Brain pericyte (primary cell): ENCODE measurements at places on chromosomes 2 and 18.

- no peak for DNase-seq
These were observed at the start of gene TGFBRAP1 for GRCh38 chr2:105329561-105330495. Gene TGFBRAP1, minus strand, starts transcription at chr2:105329735. Its CDS starts 21,434 bp downstream, at chr2:105308301.

GRCh38 chr2:8514796-8515758 is 166.8 kb upstream of the ID2 start:
- no peak for DNase-seq

DNA sequence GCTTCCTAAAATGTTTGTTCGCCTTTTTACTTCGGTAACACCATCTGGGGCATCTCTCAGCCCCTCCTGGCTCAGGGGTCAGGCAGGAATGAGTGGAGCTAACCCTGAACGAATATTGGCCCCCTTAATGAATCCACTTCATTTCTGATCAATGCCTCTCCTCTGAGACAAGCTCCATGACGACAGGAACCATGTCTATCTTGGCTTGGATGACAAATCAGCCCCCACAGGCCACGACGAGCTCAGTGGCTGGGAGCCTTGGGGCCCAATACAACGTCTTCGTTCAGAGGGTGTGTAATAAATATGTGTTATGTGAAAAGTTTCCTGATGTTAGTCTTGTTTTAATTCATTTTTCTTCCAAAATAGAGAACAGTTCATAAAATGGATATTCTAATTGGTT is 133.0 kb downstream of the COL6A3 start:
- no peak for DNase-seq

DNA sequence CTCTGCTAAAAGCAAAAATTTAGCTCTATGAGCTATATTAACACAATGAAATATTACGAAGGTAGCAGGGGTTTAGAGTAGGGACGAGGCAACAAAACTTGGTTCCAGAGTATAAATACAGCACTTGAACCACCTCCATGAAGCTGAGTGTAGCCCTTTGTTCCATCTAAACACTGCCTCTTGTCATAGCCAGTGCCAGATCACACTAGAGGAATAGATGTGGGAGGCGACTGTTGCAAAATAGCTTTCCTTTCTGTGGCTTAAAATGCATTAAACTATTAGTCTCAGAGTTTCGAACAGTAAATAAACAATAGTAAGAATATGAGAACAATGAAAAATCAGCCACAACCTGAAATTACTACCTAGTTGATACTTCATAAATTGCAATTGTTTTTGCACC is 29.8 kb downstream of the PIEZO2 start:
- no peak for DNase-seq

GRCh38 chr2:196989496-196989895 is 63.0 kb upstream of the PGAP1 start:
- no peak for DNase-seq

GRCh38 chr2:112301171-112301584 is 25.8 kb downstream of the ZC3H6 start:
- no peak for DNase-seq

DNA sequence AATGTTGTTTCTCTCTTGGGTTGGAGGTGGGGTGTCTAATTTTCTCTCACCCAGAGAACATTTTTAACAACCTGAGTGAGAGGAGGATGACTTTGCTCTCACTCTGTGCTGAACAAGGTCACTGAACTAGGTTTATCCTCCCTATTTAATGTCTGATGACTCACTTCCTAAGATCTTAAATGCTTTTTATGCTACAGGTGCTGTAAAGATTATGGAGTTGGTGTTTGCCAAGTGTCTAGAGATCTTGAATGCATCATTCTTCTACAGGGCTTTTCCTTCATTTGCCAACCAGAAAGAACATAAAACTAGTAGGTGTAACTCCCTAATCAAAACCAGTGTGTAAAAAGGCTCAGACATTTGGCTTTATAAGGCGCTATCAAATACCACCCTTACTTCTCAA is 350.5 kb upstream of the ETAA1 start:
- DNase-seq, result no peak

GRCh38 chr2:40030456-40030975 is 251.5 kb upstream of the THUMPD2 start:
- DNase-seq, result no peak

- no peak for DNase-seq
These were observed 71.3 kb upstream of the PID1 start for GRCh38 chr2:229342376-229342775.

- no peak for DNase-seq
These were observed 2.0 kb upstream of the GAL3ST2 start for GRCh38 chr2:241774419-241775222.

DNA sequence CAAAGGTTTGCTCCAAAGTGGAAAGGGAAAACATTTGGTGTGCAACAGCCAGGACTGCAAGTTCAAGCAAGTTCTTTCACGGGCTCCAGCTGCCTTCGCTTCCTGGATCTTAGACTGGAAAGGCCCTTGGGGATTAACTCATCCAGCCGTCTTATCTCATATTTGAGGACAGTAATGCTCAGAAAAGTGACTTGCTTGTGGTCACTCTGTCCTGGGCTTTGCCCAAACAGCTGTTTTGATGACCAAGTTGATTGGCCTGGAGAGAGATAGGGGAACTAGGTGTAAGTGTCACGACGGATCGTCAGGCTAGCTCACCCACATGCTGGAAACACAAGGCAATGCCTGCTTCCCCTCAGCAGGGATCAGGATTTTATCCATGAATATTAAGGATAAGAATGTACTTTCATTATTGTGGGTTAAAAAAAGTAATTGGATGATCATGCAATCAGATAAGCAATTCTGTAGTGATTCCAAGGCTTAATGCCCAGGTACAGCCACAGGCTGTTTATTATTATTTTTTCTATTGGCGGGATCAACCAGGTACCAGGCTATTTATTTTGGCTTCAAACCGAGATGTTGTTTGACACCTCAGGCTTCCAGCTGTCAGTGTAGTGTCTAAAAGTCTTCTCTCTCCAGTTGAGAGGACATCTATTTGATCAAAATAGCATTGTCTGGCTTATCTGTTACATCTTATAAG is 162.5 kb upstream of the EPAS1 start:
- DNase-seq, result no peak

DNA sequence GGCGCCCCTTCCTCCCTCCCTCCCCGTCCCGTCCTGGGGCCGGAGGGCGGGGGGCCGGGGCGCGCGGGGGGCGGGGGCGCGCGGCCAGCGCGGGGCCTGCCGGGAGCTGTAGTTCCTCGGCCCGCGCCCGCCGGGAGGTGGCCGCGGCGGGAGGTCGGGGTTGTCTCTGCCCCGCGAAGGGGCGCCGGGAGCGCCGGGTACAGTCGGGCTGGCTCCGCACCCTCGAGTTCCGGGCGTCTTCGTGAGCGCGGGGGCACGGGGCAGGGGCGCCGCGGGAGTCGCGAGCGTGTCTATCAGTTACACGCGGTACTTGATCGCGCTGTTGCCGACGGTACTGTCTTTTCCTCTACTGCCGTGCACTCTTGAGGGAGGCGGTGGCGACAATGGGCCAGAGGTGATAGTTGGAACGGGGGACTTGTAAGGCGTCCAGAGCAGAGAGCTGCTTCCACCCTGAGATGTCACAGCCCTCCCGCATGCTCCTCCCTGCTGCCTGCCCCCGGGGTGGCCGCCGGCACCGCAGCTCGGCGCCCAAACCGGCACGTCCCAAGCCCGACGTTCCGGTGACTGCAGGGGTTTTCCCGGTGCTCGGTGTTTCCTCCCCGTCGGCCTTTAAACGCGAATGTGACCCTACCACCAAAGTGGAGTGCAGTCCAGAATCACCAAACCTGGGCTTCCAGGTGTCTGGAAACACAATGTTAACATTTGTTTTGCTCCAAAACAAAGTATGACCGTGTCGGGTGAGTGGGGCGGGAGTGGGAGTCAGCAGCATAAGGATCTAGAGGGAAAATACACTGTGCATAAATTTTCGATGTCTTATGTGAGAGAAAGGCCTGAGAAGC is at the start of gene PRKD3:
TSS of gene PRKD3 (minus strand) at position 48 of the 839 bp plus-strand sequence. CDS start 8,309 bp downstream, outside the sequence.
- DNase-seq, result no peak
